ENCODE measurements at places on chromosomes 4 and X. TPM values are rescaled to one million over a fixed set of nuclear protein-coding genes. Genes with fewer than 3 reads are reported as not detected.

RPL10 gene
- 2,372 TPM for total RNA-seq

DCX gene
- not detected for total RNA-seq

L1CAM gene
- 0.13 TPM for total RNA-seq

ABCD1 gene
- total RNA-seq: 9.1 TPM

HMGN5 gene
- total RNA-seq: 1.1 TPM

FHDC1 gene
- total RNA-seq: 0.51 TPM

HEPH gene
- total RNA-seq: 8.3 TPM

COL25A1 gene
- 0.13 TPM for total RNA-seq

GASK1B gene
- 44.8 TPM for total RNA-seq

TMPRSS11B gene
- total RNA-seq: not detected

SPACA5B gene
- not detected for total RNA-seq

NWD2 gene
- not detected for total RNA-seq

BST1 gene
- 35.6 TPM for total RNA-seq
